DMS79 (cell line): ENCODE measurements at places on chromosomes 11 and 22.

GRCh38 chr11:92249156-92249753, 24.6 kb downstream of the FAT3 start:
- DNase-seq: peak; percentile 78

DNA sequence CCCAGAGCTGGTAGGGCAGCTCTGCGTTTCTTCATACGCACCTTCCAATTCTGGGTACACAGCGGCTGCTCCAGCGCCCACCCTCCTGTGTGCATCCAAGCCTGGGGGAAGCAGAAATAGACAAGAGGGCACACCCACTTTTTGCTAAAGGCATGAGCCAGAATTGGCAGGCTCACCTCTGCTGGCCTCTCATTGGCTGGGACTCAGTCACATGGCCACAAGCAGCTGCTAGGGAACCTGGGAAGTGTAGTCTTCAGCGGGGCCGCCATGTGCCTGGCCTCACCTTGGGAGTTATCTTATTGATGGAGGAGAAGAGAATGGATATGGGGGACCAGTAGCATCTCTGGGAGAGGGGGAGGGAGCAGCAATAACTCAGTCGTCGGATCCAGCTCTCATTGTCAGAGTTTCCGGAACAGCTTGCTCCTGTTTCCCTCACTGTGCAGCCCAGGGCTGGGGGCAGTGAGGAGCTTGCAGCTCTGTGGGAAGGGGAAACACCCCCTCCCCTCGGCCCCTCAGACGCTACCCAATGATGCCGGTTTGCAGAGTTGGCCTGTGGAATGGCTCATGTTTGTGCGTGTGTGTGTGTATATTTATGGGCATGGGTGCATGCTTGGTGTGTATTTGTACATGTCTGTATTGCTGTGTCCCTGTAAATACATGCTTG, 11.8 kb upstream of the MIEF1 start:
- DNase-seq: no peak

DNA sequence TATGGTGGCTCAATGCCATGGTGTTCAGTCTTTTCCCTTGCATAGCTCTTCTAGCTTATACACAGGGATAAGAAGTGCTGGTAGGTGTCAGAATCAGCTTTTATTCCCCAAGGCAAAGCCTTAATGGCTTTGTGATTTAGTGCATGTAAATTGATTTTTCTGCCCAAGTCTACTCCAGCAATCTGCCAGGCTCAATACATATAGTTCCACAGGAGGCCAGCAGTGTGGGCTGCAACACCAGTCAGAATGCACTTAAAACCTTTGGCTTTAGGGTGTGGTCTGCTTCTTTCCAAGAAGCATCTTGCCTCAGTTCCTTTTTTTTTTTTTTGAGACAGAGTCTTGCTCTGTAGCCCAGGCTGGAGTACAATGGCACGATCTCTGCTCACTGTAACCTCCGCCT, 14.5 kb upstream of the CAPRIN1 start:
- no peak for DNase-seq

DNA sequence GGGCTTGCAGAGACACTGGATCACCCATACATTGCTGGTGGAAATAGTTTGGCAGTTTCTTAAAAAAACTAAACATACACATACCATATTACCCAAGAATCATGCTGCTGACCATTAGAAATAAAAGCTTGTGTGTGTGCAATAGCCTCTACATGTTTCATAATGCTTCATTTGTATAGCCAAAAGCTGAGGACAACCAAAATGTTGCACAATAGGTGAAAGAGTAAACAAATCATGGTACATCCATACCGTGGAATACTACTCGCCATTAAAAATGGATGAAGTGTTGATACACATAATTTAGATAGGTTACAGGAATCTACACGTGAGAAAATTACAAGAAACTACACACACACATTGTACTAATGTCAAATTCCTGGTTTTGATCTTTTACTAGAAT, 6.5 kb downstream of the KBTBD3 start:
- DNase-seq: no peak

DNA sequence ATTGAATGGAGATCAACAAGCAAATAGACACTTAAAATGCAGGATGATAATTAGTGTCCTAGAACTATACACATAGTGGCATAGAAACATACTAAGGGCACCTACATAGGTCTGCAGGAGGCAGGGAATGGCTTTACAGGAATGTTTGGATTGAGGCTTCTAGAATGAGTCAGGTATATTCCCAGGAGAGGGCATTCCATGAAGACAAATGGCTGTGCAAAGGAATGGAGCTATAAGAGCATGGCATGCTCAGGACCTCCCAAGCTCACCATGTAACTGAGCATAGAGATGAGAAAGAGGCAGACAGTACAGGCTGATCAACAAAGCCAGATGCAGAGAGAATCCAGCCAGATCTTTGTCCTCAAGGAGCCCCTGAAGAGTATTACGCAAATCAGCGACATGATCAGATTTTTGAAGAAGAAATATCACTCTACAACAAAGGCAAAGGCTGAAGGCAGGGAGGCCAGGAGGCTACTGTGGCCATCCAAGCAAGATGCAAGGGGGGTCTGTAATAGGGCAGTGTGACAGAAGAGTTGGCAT, 211.1 kb upstream of the MTNR1B start:
- no peak for DNase-seq

DNA sequence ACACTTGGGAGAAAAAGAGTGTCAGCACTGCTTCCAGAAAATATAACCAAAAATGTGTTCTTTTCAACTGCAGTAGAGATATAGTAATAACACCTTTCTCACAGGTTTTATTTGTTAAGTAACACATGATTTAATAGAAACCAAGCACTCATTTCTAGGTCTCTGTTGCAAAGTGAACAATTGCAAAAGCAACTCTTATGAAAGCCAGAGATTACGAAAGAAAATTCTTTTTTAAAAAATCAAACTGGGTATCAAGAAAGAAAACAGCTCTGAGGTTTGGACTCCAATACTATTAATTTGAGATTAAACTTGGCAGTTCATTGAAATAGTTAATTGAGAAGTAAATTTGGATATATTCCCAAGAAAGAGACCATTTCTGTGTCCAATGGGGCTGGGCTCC, 9.8 kb upstream of the XKR3 start:
- DNase-seq: no peak

DNA sequence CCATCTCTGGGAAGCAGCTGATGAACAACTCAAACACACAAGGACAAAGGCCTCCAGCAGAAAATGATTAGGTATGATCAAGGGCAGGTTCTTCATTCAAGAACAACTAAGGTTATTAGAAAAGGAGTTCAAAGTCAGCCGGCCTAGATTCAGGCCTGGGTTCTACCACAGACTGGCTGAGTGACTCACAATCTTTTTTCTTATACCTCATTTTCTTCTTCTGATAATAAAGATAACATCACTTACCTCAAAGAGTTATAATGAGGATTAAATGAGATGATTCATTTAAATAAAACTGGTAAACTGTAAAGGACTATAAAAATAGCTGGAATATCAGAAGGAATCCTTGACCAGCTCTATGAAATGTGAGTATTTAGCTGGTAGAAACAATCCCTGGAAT, 49.3 kb upstream of the PPP2R1B start:
- DNase-seq: no peak

DNA sequence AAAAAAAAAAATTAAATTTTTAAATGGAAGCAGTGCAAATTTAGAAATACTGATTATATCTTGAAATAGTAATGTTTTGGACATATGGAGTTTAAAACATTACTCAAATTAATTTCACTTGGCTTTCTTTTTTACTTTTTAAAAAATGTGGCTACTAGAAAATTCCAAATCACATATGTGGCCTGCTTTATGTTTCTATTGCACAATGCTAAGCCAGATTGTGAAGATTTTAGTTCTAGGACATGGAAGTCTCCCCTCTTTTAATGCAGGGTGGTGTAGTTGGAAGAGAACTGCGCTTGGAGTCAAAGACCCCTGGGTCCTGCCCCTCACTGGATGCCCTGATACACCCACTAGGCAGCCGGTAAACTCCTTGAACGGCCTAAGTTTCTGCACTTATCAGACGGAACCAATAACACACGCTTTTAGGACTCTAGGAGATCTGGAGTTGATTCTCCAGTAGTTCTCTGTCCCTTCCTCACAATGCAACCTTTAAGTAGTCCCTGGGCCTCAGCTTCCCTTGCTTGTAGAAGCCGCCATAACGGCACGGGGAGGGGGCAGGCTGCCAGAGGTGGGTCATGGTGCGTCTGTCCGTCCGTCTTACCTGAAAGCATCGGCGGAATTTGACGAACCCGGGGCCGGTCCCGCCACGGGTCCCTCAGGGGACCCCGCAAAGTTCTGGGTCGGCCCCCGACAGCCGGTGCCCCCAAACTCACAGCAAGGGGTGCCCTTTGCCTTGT, 505 bp downstream of the FAM227A start:
- no peak for DNase-seq

DNA sequence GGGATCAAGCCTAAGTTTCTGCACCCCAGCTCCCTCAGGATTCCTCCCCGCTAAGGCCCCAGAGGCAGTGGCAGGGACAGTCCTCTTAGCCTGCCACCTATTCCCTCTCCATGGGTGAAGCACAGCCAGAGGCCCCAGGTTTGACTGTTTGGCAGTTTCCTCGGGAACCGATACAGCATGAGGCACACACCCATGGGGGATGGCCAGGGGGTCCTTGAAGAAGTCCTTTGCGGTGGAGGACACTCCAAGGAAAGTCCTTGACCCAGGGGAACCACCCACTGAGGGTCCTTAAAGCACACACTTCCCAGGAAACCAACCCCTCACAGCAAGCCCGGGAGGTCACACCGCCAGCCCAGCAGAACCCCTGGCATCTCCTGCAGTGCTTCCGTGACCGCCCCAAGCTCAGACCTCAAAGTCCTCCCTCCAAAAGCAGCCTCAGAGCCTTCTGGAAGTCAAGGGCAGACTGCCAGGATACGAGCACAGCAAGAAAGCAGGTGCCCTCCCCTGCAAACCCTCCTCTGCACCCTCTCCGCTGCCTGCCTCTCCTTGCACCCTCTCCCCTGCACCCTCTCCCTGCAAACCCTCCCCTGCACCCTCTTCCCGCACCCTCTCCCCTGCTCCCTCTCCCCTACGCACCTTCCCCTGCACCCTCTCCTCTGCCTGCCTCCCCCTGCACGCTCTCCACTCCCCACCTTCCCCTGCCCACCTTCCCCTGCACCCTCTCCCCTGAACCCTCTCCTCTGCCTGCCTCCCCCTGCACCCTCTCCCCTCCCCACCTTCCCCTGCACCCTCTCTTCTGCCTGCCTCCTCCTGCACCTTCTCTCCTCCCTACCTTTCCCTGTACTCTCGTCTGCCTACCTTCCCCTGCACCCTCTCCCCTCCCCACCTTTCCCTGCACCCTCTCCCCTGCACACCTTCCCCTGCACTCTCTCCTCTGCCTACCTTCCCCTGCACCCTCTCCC, 1.4 kb downstream of the SIGIRR start:
- no peak for DNase-seq

DNA sequence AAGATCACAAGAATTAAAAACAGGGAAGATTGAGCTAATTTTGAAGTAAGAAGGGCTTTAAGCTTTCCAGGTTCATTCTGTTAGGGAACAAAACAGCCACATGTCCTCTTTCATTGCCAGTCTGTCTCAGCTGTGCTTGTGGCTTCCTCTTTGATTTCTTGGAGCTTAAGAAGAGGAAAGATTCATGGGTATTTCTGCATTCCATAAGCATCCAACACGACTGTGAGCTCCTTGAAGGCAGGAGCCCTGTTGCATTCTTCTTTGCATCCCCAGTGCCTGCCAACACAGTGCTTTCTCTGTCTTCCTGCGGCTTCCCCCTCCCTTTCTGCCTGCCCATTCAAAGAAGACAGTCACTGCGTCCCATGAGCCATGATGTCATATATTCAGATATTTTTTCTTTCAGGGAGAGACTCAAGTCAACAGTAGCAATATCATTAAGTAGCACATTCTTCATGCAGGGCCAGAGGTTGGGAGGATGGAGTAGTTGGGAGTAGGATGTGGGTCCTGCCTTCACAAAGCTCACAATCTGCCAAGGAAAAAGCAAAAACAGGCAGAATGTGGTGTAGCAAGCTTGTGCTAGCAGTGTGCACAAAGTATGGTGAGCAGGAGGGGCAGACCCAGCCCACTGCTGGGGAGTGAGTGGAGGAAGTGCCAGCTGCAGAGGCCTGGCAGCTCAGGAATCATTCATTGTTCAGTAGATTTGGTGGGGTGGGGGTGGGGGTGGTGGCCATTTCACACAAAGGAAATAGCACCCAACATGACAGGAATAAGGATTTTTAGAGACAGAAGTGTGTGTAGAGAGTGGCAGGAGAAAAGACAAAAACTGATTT, 162.1 kb upstream of the RASSF10 start:
- DNase-seq: no peak

- DNase-seq: no peak
These were observed 239.9 kb downstream of the CNTN5 start for GRCh38 chr11:99260696-99261095.

- no peak for DNase-seq
These were observed 22.4 kb upstream of the CAPRIN1 start for GRCh38 chr11:34029176-34029575.

GRCh38 chr11:89184021-89184420, 6.3 kb downstream of the TYR start:
- no peak for DNase-seq

DNA sequence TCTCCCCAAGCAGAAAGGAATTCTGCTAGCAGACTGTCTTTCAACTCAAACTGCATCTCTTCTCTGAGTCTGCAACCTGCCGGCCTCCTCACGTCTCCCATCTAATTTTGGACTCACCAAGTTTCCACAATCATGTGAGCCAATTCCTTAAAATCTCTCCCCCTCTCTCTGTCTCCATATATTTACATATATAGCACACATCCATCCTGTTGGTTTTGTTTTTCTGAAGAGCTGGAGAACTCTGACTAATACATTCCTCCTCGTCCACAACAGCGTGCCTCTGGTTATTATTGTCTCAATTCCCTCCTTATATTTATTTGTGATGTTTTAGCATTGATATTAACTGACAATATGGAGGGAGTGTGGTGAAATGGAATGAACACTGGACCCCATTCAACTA, 29.6 kb upstream of the FJX1 start:
- no peak for DNase-seq

- DNase-seq: no peak
These were observed 79.5 kb upstream of the HMGXB4 start for GRCh38 chr22:35177811-35178210.

DNA sequence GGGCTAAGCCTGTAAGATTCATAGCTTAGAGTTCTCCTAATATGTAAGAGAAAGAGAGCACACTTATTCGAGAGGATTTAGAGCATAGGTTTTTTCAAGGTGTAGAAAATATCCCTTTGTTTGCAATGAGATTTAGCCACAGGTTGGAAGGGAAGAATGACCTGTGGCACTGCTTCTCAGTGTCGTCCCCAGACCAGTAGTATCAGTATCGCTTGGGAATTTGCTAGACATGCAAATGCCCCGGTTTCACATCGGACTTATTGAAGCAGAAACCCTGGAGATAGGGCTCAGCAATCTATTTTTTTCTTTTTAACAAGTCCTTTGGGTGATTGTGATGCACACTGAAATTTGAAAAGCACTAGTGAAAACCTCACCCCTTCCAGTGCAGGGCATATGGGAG, 362.6 kb upstream of the C11orf87 start:
- no peak for DNase-seq
